ENCODE measurements at places on chromosomes 1 and 21.

DNA sequence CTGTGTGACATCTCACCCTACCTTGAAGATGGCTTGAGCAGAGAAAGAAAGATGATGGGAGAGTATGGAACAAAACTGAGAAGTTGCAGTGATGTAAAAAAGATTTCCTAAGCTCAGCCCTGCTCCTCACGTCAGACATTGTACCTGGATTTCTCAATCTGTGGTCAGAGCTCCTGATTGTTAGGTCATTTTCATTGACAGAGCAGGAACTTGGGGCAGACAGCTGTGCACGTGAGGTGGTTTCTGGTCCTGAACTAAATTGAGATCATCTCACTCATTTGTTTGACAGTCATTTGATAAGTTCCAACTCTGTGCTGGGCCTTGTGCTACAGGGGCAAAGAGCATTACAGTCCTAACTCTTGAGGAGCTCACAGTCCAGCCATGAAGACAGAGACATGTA is 10.2 kb downstream of the TRAF3IP3 start:
- no peak for DNase-seq

- no peak for DNase-seq
Observed at GRCh38 chr1:53256511-53257453, 18.5 kb upstream of the MAGOH start.

DNA sequence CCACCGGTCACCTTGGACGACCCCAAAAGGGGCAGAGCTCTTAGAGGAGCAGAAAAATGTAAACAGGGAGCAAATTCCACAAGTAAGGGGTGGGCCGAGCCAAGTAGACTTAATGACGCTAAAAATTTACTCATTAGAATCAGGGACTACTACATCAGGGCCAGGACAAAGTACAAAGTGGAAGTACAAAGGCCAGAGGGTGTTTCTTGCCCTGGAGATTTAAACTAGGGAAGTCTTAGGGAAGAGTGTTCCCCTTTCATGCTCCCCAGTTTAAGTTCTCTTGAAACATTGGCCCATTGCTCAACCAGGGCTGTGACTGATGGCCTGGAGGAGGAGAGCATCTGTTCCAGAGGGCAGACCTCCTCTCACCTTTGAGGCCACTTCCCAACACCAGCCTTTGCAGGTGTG is 48.6 kb downstream of the BACH1 start:
- no peak for DNase-seq

GRCh38 chr1:244196571-244197285 is 145.6 kb downstream of the ZBTB18 start:
- no peak for DNase-seq

DNA sequence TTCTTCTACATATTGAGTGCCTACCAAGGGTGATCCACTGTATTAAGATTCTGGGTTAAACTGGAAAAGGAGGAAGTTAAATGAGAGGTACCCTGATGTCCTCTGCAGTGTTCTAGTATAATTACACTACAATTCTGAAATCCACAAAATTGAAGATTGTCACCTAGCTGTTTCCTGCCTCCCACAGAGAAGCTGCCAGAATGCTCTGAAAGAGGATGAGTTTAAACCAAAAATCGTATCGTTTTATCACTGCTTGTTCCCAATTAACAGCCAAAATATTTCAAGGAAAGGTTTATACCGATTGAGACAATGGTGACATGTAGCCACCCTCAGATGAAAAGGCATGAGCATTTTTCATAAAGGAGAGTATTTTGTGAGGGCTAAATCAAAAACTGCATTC is 28.0 kb downstream of the TIAM1 start:
- no peak for DNase-seq

- DNase-seq, result no peak
Observed at GRCh38 chr1:197284966-197285365, 16.9 kb downstream of the CRB1 start.

DNA sequence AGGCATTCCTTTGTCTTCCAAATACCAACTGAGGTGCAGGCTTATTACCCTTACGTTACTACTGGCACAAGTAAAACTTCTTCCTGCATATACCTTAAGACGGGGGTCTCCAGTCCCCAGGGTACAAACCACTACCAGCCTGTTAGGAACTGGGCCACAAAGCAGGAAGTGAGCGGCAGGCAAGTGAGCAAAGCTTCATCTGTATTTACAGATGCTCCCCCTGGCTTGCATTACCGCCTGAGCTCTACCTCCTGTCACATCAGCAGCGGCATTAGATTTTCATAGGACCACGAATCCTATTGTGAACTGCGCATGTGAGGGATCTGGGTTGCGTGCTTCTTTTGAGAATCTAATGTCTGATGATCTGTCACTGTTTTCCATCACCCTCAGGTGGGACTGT is 113.1 kb downstream of the SLC45A1 start:
- DNase-seq, result no peak

DNA sequence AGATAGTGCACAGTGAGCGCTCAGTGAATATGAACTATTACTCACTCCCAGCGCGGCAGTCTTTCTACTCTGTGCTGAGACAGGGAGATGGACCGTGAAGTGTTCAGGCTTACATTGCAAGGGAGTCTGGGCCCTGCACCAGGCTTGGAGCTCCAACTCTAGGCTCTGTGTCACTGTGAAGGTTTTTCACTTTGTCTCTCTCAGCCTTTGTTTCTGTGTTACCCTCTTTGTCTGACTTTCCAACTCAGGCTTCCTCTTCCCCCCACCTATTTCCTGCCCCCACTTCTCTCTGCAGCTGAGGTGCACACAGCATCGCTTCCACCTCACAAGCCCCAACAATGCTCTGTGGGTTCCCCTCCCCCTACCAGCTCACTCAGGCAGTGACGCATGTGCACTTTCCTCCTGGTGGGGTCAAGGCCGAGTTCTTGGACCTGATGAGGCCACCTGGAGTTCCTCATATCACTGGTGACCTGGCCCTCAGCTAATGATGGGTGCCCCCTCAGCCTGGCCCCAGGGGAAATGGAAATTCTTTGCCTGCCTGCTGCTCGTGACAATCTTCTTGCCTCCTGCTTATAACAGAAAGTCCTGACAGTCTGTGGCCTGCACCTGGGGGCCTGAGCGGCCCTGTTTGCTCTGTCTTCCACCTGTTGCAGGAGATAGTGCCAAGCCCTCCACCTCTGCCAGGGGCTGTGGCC is 1.1 kb upstream of the LCK start:
- DNase-seq, result peak; percentile 78

DNA sequence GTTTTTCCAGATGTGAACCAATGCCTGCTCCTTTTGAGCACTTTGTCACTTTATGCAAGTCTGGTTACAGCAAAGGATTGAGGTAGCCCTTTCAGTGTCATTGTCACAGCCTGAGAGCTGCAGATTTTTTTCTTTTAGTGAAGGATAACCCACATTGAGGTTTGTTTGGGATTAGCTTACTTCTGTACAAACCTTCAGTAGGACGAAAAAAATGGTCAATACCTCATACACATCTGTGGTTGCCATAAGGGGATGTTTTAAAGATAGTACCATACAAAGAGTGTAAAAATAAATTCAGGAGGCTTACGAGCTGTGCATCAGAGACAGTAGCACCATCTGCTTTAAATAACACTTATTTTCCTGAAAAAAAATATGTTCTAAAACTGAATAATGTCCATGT is 566.0 kb downstream of the AJAP1 start:
- DNase-seq, result no peak

GRCh38 chr1:84257617-84258016 is 43.9 kb upstream of the SAMD13 start:
- DNase-seq, result no peak

- DNase-seq, result no peak
Observed at GRCh38 chr1:221309723-221310122, 430.5 kb downstream of the HLX start.

DNA sequence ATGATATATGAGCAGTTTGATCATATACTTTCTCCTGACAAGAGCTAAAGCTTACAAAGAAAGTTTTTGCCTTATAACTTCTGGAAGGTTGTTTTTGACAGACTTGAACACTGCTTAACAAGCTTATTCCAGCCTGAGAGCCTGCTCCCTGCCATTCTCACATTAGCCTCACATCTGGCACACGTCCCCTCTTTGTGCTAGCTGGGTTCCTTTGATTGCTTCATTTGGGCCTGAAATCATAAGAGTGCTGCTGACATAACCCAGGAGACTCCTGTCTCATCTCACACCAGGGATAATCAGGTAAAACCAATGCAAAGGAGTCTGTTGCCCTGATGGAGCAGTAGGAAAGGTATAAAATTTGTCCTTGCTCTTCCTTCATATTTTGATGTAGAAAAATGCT is 1411.7 kb upstream of the B3GALT2 start:
- DNase-seq, result no peak

- no peak for DNase-seq
Observed at GRCh38 chr1:18711536-18712251, 81.0 kb downstream of the PAX7 start.

- DNase-seq, result no peak
Observed at GRCh38 chr1:34842073-34842472, 17.5 kb downstream of the SMIM12 start.

DNA sequence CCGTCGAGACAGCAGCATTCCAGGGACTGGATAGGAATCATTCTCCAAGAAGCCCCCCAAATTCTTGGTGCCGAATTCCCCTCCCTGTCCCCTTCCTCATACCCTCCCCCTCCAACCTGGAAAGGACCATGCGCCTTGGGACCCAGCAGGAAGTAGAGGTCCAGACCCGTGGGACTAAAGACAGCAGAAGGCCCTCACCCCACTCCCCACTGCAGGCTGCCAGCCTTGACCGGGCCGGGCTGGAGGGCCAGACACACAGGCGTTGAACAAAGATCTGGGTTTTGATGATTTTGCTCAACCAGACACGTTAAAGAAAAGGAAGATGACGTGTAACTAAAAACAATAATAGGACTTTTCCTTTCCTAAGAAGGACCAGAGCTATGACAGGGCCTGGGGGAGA is 286.5 kb downstream of the NPHP4 start:
- DNase-seq, result no peak

DNA sequence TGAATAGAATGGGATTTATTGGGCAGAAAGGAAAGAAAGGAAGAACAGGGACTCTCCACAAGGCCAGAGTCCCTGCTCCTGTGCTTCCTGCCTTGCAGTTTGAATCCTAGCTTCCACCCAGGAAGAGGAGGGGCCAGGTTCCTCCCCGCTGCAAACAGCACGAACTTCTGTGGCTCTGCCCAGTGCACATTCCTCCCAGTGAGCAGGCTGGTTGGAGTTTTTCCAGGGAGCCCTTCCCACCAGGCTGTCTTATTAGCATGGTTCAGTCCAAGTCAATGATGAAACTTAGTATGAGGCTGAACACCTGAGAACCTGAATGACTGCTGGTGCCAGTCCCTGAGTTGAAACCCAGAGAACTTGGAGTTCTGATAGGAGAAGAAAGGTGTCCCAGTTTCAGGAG is 247.2 kb downstream of the DUSP10 start:
- DNase-seq, result no peak

DNA sequence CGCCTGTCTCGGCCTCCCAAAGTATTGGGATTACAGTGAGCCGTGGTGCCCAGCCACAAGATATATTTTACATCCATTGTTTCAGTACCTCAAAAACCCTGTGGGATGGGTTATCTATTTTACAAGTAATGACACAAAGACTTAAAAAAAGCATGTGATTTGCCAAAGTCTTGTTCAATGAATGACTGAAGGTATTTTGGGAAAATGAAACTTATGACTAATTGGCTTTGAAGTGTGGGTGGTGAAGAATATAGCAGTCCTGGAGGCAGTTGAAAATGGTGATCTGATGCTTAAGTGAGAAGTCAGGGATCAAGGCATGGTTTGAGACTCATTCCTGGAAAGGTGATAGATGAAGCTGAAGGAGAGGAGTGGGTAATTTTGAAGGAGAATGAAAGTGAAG is 3.0 kb downstream of the SWT1 start:
- no peak for DNase-seq

DNA sequence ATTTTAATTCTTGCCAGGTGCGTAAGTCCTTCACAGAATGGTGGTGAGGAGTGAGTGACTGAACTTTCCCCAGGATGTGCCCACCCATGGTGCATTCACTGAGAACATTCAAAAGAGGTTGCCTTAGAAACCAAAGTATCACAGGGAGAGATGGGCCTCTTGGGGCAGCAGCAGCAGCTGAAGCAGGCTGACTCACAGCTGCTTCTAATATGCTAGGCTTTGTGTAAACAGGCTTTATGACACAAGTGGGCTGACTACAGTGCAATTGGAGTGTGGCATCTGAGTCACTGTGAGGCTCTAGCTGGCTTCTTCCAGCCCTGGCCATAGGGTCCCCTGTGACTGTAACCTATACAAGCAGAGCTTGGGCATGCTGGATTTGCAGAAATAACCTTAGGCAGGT is 12.6 kb downstream of the PIGP start:
- no peak for DNase-seq

- DNase-seq, result peak; percentile 27
Observed at GRCh38 chr1:247857069-247857984, at the start of gene TRIM58. TSS of gene TRIM58 (plus strand) at chr1:247857187. CDS start at chr1:247857247, 60 bp downstream.

- DNase-seq, result no peak
Observed at GRCh38 chr21:27802816-27803475, 836.1 kb upstream of the ADAMTS5 start.

DNA sequence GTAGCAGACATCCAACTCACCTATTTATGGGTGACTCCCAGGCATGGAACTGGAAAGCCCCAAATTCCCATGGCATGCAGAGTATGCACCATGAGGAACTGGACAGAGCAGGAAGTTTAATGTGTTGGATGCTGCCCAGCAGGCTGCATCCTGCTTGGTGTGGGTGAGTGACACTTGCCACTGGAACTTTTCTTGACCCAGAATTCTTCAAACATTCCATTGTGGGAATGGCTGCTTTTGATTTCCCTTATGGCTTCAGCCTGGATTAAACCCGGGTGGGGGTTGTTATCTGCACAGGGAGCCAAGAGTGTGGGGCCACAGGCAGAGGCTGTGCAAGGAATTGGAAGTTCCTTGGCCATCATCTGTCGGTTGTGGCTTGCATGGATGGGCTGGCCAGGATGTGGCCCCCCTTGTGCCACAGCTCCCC is 26.9 kb upstream of the BACE2 start:
- no peak for DNase-seq

- no peak for DNase-seq
Observed at GRCh38 chr1:17475752-17476151, 36.3 kb upstream of the RCC2 start.

- DNase-seq, result no peak
Observed at GRCh38 chr1:67019600-67020136, 34.3 kb downstream of the SLC35D1 start.

DNA sequence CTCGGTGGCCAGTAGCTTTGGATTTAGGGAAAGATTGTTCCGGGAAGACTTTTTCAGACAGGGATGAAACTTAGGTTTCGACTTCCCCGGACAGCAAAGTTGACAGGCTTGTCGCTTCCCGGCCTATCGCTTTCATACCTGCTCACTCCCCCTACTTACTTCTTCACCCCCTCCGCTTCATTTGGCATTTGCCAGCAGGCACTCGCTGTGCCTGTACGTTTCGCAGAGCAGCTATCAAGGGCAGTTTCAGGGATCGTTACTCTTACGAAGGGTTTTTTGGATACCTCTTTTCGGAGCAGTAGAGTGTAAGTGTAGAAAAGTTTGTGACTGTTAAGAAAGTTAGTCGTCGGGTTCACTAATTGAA is 393 bp downstream of the BLZF1 start:
- DNase-seq, result peak; percentile 10

- no peak for DNase-seq
Observed at GRCh38 chr1:109924316-109924715, 13.7 kb downstream of the CSF1 start.

Measured in GM12892 (cell line).